NCI-H1930 (cell line): ENCODE measurements at places on chromosomes 11 and 22.

GRCh38 chr11:43747130-43747802, 66.7 kb downstream of the HSD17B12 start:
- no peak for DNase-seq

GRCh38 chr11:65418431-65418680, 4.2 kb upstream of the NEAT1 start:
- DNase-seq, result no peak

DNA sequence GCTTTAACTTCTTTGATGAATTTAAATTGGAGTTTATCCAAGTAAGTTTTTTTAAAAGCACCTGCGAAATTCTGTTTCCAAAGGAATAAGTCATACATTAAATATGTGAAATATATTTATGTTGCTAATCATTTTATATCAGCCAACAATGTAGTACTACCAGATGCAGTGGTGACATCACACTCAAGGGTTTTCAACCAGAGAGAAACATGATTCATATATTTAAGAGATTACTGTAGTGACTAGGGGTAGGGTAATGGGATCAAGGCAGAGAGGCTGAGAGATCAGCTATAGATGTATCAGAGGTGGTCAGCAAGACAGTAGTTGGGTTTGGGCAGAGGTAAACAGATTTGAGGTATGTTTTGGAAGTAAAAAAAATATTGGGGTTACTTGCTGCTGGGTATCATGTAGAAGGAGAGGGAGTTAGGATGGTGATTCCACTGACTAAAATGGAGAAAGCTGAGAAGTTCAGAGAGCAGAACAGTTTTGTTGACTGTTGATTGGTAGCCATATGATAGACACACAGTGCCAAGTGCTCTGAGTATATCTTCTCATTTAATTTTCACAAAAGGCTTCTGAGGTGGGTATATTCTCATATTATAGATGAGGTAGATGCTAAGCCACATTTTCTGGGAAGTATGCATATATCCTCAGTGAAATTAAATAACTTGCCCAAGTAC, 39.4 kb downstream of the CEP57 start:
- no peak for DNase-seq

- peak; percentile 65 for DNase-seq
Observed at GRCh38 chr11:32374261-32374711, 61.1 kb downstream of the WT1 start.

GRCh38 chr11:133239575-133239974, 292.7 kb downstream of the OPCML start:
- DNase-seq, result no peak

DNA sequence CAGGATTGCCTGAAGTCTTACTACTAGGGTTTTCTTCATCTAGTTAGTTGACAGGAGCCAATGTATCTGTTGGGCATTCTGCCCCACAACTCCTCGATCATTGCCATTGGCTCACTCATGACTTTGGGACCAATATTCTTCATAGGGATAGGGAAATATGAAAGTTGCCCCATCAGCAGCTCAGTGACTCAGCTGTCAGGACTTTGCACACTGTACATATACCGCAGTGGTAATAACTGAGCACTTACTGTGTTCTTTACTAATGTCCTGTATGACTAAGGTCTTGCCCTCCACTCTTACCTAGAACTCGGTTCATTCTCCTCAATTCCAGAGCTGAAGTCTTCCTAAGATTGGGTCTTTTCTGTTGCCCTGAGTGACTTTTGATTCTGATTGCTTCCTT, 46.8 kb upstream of the PGR start:
- DNase-seq, result no peak

DNA sequence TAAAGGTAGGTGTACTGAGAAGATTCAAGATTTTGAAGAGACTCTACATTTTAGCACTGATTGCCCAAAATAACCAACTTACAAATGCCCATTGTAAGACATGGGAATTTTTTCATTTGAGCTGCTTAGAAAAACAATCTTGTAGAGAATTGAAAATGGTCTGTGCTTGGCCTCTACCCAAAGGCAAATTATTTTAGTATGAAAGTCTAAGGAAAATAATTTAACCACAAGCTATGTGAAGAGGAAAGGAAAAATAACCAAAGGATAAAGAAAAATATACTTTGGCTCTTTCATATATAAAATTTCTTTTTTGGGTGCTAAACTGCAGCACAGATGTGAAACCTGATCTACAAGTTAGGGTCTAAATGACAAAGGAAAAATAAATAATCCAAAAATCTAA, 54.9 kb downstream of the ME3 start:
- no peak for DNase-seq

- no peak for DNase-seq
Observed at GRCh38 chr22:42473484-42474193, 41.4 kb upstream of the NFAM1 start.

DNA sequence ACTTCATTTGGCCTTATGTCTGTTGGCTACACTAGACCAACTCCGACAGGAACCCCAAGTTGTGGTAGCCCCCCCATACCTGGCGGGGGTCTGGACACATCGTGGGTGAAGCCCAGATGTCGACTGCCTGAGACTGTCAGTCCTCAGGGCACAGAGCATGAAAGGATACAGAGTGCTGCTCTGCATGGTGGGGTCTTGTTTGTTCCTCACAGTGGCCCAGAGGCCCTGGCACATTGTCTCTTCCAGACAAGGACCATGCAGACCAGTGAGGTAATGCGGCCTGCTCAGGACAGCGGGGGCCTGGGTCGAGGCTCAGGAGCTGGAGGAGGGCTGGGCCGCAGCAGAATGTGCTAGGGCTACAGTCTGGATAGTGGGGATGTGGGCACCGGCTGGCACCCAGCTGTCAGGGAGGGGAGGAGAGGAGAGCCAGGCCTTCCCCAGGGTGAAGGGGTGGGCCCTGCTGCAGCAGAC, 14.6 kb downstream of the CAPN5 start:
- no peak for DNase-seq

DNA sequence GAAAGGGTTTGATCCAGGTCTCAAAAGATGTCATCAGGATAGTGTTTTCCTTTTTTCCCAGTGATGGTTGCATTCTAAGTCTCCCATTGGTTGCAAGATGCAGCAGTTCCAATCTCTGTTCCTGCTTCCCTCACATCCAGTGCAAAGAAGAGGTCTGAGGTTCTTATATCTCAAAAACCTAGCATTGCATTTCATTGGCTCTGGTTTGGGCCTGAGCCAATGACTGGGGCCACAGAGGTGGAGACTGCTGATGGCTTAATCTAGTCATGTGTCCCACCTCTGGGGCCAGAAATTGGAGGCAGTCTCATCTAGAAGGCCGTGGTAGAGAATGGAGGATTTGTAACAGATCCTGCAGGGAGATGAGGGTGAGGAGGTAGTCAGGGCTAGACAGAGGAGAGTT, 13.2 kb upstream of the MICAL2 start:
- no peak for DNase-seq

GRCh38 chr22:36027935-36028645, 534 bp downstream of the RBFOX2 start:
- DNase-seq, result peak; percentile 69

DNA sequence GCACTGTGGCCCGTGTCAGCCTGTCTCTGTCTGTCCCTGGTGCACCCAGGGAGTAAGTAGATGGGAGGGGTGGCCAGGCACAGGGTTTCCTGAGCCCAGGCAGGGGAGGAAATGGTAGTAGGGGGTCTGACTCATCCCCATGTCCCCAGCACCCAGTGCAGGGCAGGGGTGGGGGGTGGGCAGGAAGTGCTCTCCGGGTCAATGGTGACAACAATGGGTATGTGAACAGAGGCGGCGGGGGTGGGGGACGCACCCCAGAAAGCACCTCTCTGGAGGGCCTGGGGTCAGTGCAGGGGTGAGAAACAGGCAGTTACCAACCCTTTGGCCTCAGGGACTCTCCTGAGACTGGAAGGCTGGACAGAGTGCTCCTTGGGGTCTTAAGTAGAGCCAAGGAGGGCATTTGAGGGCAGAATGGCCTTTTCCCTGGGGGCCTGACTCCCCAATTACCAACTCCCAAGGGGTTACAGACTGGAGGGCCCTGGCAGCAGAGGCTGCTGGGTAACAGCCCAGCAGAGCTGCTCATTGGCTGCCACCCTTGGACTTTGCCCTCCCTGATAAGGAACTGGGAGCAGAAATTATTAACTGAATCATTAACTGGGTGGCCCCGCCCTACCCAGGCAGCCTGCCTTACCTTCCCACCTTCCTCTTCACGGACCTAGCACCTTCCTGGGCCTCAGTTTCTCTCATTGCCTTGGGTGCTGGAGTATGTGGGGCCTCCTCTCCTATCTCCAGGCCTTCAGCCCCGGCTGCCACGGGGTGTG, 4.2 kb downstream of the MYRF start:
- no peak for DNase-seq
